ENCODE measurements at places on chromosomes 2 and 18.

DNA sequence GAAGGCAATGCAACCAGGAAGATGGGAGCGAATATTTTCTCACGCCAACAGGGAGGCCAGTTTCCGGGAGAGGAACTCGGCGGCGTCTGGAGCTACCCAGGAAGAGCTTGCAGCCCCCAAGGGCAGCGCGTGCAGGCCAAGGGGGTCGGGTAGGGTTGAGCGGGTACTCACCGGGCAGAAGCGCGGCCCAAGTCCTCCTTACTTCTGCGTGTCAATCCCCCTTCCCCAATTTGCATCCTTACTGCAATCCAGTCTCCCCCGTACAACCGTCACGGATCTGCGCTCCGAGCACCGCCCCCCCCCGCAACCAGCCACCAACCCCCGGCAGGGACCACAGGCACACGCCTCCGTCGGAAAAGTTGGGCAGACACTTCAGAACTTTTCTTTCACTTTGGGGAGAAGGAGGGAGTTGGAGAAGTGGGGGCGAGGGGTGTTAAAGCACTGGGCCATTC, 1.3 kb downstream of the ATP8B1 start:
- DNase-seq: peak; percentile 18

DNA sequence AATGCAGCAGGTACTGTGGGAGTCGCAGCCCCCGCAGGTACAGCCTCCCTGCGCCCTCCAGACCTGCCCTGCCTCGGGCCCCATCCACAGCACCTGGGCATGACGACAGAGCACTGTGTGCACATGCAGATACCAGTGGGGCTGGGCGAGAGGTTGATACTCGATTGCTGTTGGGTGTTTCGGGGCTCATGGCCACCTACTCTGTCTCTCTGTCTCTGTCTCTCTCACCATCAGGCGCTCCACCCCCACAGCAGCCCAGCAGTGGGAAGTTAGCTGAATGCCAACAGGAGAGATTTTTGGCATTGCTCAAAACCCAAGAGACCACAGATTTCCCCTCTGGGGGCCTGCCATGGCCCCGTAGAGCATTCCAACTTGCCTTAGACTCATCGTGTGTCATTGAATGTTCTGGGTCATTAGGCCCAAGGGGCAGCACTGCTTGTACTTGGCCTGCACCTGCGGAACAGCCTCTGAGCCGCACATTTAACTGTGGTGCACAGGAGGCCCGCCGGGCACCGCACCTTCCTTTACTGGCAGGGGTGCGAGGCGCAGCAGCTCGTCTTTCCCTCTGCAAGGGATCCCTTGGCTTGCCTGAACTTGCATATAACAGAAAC, 18.8 kb downstream of the KCNIP3 start:
- DNase-seq: no peak

- no peak for DNase-seq
Measured at GRCh38 chr18:10901329-10901728, 248.0 kb downstream of the PIEZO2 start.

- DNase-seq: no peak
Measured at GRCh38 chr2:43348908-43349661, 122.7 kb upstream of the ZFP36L2 start.

DNA sequence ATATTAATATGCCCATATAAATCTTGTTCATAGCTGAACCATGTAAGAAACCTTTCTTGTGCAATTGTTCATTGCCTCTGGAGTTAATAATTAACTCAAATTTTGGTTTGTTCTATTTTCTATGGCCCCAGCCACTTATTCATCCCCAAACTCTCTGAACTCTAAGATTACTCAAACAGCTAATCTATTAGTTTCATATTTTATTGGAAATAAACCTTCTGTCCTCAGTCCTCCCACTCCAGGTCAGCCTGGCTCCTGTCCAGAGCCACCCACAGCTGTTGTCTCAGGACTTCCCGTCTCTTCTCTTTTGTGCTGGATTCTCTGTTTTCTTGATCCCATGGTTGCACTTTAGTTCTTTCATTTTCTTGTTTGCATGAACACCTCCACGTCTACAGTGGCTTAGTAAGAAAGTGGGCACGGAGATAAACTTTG, 4.4 kb upstream of the RNF103 start:
- no peak for DNase-seq

DNA sequence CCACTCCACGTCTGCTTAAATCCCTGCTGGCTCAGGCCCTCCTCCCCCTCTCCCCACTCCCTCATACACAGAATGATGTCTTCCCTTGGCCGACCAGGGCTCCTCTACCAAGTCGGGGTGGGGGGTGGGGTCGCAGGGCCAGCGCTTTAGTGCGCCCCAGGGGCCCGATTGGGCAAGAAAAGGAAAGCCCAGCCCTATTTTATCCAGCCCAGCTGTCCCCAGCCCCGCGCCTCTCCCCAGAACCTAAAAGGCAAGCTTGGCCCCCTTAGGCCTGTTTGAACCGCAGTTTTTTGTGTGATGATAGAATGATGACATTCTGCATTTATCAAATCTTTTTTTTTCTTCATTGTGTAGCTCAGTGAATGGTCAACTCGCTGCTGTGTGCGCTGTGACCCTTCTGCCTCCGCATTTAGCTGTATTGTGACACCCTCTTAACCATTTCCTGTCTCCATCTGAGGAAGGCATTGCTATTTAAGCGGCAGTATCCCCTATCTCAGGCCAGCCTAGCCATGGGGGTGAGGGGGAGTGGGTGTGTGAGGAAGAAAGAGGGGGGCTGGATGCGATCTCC, 231.4 kb downstream of the HAUS1 start:
- DNase-seq: no peak

- DNase-seq: peak; percentile 37
Measured at GRCh38 chr2:119821266-119821665, 61.5 kb downstream of the PTPN4 start.

DNA sequence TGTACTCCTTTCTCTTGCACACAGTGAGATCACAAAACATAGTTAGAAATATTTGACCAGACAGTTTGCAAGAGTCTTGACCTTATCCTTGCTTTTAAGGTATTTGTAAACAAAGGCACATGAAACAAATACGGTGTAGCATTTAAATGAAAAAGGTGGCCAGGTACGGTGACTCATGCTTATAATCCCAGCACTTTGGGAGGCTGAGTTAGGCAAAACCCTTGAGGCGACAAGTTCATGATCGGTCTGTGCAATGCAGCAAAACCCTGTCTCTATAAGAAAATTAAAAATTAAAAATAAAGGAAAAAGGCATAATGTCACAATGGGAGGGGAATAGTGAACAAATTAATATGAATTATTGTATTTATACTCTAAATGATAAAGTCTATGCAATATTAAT, 109.5 kb upstream of the PIK3C3 start:
- DNase-seq: no peak

DNA sequence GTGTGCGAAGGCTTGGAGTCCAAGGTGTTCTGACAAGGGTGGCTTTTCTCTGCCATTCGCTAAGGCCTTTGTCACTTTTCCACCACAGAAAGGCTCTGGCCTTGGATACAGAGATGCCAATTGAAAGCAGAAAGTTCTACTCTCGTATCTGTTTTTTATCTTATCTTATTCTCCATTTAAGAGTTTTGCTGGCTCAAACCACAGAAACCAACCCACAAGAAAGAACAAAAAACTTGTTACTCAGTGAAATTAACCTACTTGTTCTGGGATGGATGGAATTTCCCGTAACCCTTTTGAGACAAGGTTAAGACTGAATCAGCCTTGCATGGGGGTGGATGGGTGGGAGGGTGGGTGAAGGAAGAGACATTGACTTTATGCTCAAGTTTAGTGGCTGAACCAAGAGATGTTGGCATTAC, 221.7 kb downstream of the CDH20 start:
- no peak for DNase-seq

DNA sequence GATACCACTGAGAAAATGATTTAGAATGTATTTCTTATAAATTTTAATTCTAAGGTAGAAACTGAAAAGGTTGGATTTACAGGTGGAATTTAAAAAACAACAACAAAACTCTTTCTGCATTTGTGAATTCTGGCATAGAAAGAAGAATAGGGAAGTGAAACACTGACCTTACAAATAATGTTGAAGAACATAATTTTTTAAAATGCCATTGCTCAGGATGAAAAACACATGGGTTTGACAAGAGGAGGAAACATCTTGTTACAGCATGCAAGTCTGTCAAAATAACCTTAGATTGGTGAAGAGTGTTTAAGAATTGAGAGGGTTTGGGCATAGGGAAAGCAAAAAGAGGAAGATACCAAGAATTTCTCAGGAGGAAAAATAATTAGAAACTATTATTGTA, 184.3 kb downstream of the UBE2E3 start:
- DNase-seq: no peak

GRCh38 chr2:231780909-231781797, at the start of gene PDE6D:
Gene PDE6D (minus strand): TSS chr2:231781282. CDS start chr2:231781114, 168 bp downstream.
- peak; percentile 99 for DNase-seq

Measured in activated T-cell treated with anti-CD3 and anti-CD28 coated beads, Interleukin-2, amount 50 U/mL, for 48 hours (primary cell).